ENCODE measurements at places on chromosomes 2 and 18.

- DNase-seq = no peak
Observed at GRCh38 chr18:58388736-58389135, 240.2 kb downstream of the ALPK2 start.

DNA sequence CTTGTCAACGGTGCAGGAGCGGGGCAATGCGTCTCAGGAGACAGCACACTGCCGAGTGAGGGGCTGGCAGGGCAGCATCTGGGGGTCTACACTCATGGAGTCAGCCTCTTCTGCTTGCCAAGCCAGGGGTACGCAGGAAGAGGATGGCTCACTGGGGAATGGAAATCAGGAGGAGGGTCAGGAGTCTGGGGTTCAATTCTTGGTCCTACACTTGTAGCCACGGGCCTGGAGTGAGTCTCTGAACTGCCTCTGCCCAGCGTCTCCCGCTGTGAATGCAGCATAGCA lies 70.0 kb downstream of the CAPN13 start:
- DNase-seq = no peak

GRCh38 chr2:38959938-38960608 lies 70.4 kb downstream of the ARHGEF33 start:
- no peak for DNase-seq

GRCh38 chr2:146392186-146392585 lies 1452.6 kb upstream of the ACVR2A start:
- DNase-seq = no peak

- no peak for DNase-seq
Observed at GRCh38 chr2:17763641-17764333, 9.8 kb downstream of the GEN1 start.

GRCh38 chr2:128805237-128805636 lies 486.6 kb upstream of the HS6ST1 start:
- DNase-seq = no peak

- no peak for DNase-seq
Observed at GRCh38 chr18:58895385-58895784, 30.7 kb downstream of the ZNF532 start.

- DNase-seq = peak; percentile 16
Observed at GRCh38 chr2:207165121-207166038, at the start of gene KLF7. KLF7 (minus strand) TSS chr2:207165948; CDS start chr2:207165568, 380 bp downstream.

DNA sequence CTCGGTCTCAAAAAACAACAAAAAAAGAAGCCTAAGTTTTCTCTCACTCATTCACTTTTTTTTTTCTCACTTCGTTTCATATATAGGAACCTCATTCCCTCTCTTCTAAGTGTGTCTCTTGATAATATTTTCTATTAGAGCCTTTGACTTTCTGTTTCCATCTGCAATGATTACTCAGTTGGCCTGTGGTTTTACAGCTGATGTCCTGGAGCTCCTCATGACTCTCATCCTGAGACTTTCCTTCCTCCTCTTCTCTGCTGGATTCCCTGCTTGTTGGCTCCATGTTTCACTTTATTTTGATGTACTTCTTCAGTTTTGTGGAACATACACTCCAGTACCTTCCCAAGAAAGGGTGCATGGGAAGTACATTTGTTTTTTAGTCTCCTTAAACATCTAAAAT lies 154.2 kb upstream of the GATA6 start:
- DNase-seq = no peak

- no peak for DNase-seq
Observed at GRCh38 chr2:241599615-241600014, 37.3 kb downstream of the THAP4 start.

DNA sequence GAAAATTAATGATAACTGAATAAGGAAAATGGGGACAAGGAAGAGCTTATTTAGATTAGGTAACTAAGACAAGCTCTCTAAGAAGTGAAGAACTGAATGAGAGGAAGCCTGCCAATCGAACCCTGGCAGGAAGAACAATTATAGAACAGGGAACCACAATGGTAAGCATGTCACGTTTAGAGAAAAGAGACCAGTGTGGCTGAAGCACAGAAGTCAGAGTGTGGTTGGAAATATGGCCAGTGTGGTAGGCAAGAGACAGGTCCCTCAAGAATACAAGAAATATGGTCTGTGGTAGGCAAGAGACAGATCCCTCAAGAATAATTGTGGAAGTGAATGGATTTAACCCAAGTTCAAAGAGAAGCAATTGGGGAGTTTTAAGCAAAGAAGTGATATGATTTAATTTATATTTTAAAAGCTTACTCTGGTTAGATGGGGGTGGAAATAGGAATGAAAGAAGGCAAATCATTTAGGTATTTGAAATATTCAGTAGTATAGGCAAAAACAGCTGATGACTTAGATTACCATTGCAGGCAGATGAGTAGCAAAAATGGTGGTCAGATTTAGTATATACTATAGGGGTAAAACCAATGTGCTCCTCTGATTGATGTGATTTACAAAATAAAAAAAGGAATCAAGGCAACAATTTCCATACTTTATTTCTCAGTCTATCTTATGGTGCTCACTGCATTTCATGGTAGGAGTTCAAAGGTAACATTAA lies 38.8 kb upstream of the ERMN start:
- no peak for DNase-seq

GRCh38 chr2:161355983-161356382 lies 47.8 kb downstream of the PSMD14 start:
- no peak for DNase-seq

DNA sequence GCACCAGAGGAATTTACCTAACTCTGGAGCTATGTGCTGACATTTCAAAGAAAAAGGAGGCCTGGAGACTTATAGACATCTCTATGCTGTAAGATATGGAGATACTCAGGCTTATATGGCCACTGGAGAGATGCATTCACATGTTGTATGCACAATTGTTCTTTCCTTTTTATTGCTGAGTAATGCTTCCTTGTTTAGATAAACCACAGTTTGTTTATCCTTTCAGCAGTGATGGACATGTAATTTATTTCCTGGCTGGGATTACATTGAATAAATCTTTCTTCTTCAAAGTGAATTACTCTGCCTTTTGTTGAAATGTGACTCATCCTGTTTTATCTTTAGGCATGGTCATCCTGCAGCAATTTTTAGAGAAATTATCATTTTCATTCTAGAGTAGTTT lies 716.7 kb upstream of the GCFC2 start:
- no peak for DNase-seq

DNA sequence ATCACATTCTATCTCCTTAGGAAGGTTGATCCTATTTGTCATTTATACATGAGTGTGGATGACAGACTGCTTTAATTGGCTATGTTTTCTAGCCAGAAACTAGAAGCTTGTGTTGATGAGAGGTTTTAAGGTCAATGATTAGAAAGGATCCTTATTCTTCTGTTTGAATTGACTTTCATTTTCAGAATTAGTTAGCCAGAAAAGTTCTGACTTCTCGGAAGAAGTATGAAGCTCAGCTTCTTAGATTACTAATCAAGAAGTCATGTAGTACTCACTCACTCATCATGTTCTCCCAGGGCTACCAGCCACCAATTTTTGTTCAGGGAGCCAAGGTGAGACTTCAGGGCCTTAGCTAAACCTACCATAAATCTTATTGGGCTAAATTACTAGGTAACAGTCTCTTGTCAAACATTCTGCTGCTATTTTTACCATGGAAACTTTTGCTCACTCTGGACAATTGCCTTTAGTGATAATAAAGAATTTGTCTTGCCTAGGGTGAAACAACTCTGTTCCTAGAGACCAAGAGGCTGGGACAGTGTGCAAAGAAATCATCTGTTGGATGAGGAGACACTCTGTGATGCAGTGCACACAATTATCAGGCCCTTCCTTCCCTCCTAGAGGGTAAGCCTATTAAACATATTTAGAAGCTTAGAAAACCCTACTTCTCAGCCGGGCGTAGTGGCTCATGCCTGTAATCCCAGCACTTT lies 111.6 kb upstream of the DNMT3A start:
- DNase-seq = no peak

DNA sequence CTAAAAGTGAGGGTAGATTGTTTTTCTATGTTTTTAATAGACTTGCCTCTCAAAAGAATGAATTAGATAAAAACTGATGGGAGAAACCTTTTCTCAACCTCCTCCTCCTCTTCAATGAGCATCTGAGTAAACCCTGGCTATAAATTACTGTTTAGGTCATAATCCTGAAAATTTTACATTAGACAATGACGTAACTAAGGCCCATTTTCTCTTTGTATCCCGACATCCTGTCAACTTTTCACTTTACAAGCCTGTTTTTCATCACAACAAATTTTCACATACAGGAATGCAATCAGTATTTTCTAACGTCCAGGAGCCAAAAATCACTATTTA lies 1.3 kb downstream of the SPIRE1 start:
- DNase-seq = no peak

DNA sequence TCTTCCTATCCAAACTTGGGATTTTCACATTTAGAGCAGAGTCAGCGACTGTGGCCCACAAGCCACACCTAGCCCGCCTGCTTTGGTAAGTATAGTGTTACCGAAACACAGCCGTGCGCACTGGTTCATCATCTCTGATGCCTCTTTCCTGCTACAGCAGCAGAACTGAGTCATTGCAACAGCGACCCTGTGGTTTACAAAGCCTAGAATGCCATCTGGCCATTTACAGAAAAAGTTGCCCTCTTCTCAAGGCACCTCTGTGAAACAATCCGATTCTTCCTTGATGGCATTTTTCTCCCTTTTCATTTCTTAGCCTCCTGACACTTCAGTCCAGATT lies 10.7 kb upstream of the IAH1 start:
- no peak for DNase-seq

DNA sequence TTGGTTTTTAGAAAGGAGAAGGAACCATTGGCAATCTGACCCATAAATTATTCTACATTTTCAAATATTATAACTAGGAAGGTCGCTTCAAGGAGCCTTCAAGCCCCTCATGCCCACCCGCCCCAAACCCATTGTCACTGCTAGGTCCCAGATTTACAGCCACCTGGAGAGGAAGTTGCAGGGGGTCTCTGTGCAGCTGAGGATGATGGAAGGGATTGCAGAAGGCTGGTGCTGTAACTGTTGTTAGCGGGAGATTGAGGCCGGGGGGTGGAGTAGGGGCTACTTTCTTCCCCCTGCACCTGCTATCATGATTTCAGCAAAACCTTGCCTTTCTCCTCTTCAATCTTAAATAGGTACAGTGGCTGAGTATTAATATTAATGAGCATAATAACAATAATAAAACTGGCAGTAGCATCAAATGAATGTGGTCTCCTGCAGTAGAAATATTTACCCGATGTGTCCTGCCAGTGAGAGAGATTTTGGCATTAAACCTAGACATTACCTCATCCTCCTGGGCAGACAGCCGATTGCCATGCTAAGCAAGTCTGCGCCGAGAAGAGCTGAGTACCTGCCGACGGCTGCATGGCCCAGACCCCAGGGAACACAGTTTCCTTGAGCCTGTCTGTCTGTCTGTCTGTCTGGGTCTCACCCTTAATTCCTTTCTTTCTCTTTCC lies 225.4 kb downstream of the FAM210A start:
- DNase-seq = no peak
